Neural crest cell (in vitro differentiated cells): ENCODE measurements at places on chromosomes 7 and 10. TPM values are rescaled to one million over a fixed set of nuclear protein-coding genes. Genes with fewer than 3 reads are reported as not detected.
A peak's percentile ranks its signal among the peaks of the same experiment; 100 is the strongest.

Gene TLL2
- 1.6 and 2.1 TPM in 2 replicates for total RNA-seq

Gene ITIH5
- not detected in 2 replicates for total RNA-seq

Gene C7orf33
- not detected in 2 replicates for total RNA-seq

Gene XRCC2
- total RNA-seq, result 28.2 and 30.7 TPM in 2 replicates

Gene POLL
- total RNA-seq, result 30.8 and 36.3 TPM in 2 replicates

Gene OR2A1
- 0.19 TPM in 1 of 2 replicates, not detected in the other for total RNA-seq

Gene SAP25
- 3.4 and 4.6 TPM in 2 replicates for total RNA-seq

Gene POMZP3
- total RNA-seq, result 9.4 and 9.8 TPM in 2 replicates

Gene MICU1
- 34.1 and 36.9 TPM in 2 replicates for total RNA-seq

Gene CYP3A4
- total RNA-seq, result not detected in 2 replicates

Gene LOXL4
- 1.5 and 1.7 TPM in 2 replicates for total RNA-seq

Gene GPR15LG
- total RNA-seq, result not detected in 2 replicates

Gene ANKRD26
- total RNA-seq, result 17.5 and 17.8 TPM in 2 replicates

DNA sequence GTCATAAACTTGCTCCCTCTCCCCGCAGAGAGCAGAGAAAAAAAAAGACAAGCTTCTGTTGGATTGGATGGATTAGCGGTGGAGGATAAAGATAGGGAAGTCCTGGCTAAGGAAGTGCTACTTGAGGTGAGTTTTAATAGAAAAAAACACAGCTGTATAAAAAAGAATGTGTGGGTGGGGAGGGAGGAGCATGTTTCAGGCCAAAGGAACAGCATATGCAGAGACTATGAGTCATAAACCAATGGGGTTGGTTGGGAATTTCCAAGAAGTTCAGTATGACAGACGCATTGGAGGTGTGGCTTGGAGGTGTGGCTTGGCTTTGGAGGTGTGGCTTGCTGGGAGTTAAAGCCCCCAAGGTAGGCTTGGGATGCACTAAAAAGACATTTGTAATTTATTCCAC, 103.0 kb upstream of the LSM8 start:
- DNase-seq, result no peak

DNA sequence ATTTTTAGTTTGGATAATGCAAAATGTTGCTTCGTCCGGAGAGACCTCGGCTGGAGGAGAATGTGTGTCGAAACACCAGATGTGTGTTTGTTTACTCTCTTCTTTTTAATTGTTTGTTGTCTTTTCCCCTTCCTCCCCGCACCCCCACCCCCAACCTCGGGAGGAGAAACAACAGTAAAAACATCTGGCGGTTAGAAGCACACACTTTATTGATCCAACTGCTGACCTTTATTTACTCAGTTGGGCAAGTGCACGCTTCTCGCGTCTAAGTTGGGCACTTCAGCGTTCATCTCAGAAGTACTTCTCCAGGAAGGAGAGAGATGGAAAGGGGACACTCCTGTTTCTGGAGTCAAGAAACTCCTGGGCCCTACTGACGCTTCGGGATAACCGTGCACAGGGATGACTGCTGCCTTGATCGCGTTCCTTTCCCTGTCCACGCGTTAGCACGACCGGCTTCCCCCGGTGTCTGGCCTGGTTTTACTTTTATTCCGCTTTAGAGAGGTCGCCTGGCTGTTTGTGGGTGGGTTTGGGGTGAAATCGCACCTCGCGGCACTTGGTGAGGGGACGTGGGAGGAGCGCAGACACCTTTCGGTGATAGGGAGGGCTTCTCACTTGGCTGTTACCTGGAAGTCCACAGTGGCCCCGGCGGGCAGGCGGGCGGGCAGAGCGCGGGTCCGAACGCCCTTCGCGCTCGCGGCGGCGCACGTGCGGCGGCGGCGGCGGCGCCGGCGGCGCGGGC, 168.3 kb upstream of the PPP1R3A start:
- DNase-seq, result peak; percentile 6

GRCh38 chr7:82413237-82413636, 30.3 kb downstream of the CACNA2D1 start:
- no peak for DNase-seq

GRCh38 chr7:124992851-124993562, 63.4 kb upstream of the POT1 start:
- no peak for DNase-seq

- no peak for DNase-seq
Measured at GRCh38 chr10:49264177-49264677, 34.7 kb upstream of the C10orf71 start.

DNA sequence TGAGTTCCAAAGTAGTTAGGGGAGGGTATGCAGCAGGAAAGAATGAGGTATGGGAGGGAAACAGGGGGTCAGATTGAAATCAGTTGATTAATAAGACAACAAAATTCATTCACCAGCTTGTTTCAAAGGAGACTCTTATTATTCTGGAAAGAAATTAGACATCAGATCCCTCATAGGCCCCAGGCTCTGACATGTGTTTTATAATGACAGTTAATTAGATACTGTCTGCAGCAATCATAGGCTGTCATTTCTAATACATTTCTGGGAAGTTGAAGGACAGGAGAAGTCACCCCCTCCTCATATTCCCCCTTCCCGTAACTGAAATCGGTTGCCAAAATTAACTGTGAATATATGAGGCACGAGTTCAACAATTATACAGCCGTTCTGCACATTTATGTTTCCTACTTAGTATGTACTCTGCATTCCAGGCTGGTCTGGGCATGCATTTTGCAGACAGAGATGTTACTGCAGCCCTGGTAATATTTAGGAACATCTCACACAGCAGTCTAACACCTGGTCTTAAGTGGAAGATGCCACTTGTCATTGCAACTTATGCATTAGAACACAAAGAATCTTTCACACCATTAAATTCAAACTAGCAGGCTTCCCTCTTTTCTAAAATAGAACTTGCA, 355.2 kb upstream of the LRGUK start:
- DNase-seq, result no peak

- no peak for DNase-seq
Measured at GRCh38 chr10:129520440-129521080, 53.5 kb downstream of the MGMT start.

DNA sequence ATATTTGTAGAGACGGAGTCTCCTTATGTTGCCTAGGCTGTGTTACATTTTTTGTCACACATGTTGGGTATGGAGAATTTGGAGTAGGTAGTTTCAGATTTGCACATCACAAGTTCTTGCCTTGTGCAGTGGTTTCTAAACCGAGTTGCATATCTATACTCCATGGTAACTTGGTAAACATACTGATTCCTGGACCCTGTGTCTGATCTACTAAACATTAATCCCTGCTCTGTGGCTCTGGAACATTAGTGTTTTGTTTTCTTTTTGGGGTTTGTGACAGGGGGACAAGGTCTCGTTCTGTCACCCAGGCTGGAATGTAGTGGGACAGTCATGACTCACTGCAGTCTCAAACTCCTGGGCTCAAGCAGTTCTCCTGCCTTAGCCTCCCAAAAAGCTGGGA, 24.7 kb downstream of the AUTS2 start:
- DNase-seq, result no peak

DNA sequence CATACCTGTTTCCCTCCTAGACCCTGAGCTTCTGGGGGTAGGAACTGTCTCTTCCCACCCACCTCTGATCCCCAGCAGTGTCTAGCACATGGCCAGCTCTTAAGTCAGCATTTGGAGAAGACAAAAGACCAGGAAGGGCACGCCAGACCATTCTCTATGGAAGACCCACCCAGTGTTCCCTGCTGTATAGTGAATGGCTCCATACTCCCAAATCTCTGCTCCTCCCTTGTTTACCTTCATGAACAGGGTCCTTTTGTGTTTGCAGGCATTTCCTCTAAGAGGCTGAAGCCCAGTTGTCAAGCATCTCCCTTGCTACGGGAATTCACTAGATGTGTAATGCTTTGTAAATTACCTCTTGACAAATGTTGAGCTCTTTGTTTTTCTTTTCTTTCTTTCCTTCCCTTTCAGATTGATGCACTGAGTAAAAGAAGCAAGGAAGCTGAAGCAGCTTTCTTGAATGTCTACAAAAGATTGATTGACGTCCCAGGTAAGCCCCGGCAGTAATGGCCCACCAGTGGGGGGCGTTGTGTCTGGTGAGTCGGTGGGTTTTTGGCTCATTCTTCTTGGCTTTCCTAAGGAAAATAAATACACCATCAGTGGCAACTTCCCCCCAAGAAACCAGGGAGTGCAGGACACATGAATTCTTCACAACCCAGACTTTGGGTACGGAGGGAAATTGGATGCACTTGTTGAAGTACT, 216.6 kb upstream of the SH2B2 start:
- DNase-seq, result no peak

GRCh38 chr10:92305133-92306072, 14.4 kb downstream of the MARCHF5 start:
- no peak for DNase-seq

DNA sequence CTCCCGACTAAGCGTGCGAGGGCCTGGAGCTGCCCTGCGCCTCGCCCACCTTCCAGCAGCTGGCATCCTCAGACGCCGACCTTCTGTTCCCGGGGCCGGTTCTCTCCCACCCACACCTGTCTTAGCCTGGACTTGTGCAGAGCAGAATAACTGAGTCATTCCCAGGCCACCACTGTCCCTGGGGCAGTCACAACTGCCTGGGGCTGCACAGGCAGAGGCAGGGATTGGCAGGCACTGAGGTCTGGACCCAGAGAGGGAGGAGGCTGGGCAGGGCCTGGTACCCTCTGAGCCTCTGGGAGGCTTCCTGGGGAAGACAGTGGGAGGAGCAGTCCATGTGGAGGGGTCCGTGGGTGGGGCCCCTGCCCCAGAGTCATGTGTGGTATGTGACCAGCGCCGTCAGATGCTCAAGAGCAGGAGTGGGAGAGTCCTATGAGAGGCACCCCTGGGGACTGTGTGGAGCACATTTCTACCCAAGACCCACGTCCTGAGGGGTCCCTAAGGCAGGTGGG, 74.3 kb downstream of the NKX6-2 start:
- no peak for DNase-seq

DNA sequence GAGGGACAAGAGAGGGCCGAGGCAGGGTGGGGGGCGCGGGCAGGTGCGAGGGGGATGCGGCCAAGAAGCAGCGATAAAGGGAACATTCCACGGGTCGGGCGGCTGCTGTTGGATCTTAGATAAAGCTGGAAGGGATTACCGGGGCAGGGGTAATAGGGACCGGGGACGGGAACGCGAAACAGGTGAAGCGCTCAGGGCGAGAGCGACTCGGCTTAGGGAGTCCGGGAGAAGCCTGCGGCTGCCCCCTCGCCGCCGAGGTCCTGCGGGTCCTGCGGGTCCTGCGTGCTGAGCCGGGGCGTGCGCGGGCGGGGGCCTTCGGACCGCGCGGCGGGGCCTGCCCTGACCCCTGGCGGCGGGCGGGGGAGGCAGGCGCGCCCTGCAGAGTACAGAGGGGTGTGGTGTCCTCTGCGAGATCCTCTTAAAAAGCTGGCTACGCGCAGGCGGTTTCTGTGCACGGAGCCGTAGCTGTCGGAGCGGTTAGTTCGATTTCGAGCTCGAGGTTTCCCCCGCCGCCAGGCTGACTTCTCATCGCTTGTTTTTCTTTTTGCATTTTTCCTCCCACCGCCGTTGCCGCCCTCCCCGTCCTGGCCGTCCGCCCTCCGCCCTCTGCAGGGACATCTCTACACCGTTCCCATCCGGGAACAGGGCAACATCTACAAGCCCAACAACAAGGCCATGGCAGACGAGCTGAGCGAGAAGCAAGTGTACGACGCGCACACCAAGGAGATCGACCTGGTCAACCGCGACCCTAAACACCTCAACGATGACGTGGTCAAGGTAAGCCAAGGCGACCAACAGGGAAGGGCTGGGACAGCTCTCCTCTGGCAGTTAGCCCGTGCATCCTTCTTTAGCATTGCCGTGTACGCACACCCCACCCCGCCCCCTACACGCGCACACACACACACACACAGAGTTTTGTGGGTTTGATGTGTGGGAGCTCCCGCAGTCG, 1.4 kb downstream of the CAV1 start:
- peak; percentile 60 for DNase-seq

DNA sequence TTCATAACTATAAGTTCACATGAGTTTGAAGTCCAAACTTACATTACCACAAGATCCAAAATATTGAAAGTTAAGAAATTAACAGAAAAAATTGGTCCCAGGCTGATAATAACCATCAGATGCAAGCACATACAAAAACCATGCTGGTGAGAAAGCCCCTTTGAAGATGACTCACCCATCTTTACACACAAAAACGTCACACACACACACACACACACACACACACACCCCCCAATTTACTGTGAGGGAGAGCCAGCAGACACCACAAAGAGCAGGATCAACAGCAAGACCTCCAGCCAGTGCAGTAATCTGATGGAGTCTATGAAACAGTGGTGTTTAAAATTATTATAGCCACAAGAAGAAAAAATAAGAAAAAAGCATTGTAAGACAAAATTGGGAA, 50.1 kb upstream of the DRGX start:
- DNase-seq, result no peak

DNA sequence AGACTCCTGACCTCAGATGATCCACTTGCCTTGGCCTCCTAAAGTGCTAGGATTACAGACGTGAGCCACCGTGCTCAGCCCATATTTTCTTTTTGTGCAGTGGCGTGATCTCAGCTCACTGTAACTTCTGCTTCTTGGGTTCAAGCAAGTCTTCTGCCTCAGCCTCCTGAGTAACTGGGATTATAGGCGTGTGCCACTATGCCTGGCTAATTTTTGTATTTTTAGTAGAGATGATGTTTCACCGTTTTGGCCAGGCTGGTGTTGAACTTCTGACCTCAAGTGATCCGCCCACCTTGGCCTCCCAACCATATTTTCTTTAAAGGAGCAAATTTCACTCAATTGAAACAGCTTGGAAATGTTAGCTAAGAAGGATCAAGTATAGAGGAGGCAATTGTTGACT, 16.5 kb downstream of the GBF1 start:
- no peak for DNase-seq

DNA sequence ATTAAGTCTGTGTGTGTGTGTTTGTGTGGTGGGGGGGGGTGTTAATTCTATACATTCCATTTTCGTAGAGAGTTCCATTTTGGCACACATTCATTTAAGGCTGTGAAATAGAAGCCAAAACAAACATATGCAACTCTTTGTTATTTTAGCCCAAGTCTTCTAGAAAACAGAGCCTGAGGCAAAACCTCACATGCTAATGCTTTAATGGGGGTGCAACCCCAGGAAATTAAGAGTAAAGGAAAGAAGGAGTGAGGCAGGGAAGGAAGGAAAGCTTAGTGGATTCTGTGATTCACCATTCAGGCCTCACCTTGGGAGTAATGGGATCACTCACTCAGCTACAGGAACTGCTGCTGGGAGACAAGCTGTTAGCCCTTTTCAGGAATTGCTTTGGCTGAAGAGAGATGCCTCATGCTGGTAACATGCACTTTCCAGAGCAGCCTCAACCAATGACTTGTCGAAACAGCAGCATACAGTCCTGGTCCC, 73.0 kb upstream of the CTTNBP2 start:
- DNase-seq, result no peak

GRCh38 chr7:127658970-127659630, 7.1 kb downstream of the SND1 start:
- DNase-seq, result no peak
